Right forelimb (tissue), 1 donor: ENCODE measurements at places on chromosomes 5 and 9.

DNA sequence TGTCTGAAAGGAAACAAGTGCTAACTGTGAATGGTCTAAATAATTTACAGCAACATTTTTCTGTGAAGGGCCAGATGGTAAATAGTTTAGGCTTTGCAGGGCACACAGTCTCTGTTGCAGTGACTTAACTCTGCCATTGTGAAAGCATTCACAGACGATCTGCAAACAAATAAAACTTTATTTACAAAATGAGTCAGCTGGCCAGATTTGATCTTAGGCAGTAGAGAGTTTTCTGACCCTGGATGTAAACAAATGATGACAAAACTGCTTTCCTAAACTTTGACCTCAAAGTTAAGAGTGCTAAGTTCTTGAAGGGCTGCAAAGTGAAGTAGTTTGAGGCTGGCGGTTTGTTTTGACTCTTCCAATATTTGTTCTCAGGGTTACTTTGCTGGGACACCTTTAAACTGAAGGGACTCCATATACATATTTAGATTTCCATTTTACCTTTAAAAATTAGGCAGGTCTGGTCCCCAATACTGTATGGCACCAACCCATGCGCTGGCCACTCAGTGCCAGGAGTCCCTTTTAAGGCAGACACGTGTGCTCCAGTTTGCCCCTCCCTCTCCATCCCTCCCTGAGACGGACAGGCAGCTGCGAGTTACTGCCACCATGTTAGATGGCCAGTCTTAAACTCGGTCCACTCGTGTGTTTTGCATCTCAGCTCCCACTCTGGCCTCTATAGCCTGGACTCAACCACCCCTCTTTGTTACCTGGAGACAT lies 4.0 kb upstream of the ADAMTS16 start:
- DNase-seq: no peak

DNA sequence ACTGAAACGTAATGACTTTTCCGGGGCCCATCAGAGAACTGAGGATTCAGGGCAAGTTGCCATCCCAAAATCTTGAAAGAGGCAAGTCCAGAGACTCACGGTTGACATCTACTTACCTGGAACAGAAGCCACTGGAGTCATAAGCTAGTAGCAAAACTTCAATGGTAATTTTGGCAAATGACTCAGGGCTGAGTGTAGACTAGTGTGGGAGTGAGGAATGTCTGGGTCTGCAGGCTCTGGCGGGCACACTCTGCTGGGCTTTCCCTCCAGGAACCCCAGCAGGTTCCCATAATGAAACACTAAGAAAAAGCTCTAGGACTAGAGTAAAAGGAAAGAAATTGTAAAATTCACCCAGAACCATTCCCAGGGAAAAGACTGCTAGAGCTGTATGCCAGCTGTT lies 122.9 kb upstream of the NFIL3 start:
- DNase-seq: no peak

GRCh38 chr5:17748201-17748600 lies 113.9 kb downstream of the TAF11L14 start:
- DNase-seq: no peak

DNA sequence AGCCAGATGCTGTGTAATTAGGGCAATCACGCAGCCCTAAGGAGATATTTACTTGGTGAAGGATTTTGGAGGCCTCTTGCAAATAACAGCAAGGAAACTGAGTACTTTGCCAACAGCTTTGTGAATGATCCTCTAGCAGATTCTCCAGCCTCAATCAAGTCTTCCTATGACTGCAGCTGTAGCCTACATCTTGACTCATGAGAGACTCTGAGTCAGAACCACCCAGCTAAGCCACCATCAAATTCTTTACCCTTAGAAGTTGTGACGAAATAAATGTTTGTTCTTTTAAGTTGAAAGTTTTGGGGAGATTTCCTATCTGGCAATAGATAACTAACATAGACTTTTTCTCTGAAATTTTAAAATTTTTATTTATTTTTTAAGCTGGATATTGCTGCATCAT lies 237.6 kb upstream of the CCNH start:
- DNase-seq: no peak

DNA sequence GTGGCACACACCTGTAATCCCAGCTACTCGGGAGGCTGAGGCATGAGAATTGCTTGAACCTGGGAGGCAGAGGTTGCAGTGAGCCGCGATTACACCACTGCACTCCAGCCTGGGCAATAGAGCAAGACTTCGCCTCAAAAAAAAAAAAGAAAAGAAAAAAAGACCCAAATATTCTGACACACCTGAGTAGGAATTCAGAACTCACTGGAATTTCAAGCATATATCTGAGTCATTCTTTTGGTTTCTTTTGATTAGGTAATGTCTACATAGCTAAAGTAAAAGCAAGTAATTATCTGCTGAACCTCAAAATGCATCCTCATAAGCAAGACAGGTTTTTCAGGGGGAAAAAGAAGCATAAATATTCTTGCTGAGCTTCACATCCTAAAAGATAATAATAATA lies 35.9 kb downstream of the ANKRD31 start:
- no peak for DNase-seq
